HTR-8/SVneo (cell line): ENCODE measurements at places on chromosomes 2 and 18.

DNA sequence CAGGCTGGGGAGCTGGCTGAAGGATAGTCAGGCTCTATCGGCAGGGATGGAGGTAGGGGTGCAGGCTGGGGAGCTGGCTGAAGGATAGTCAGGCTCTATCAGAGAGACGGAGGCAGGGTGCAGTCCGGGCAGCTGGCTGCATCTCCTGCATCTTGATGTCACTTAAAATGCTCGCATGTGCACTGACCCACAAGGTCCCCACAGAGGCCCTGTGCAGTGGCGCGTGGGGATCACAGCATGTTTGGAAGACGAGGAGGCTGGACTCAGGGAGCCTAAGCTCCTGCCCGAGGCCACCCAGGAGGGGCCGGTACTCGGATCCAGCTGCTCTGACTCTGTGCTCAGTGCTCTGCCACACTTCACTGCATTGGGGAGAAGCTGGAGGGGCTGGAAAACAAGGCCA, 189.0 kb upstream of the HDAC4 start:
- DNase-seq: no peak

- DNase-seq: no peak
These were observed 202.3 kb downstream of the MYCN start for GRCh38 chr2:16142383-16143361.

DNA sequence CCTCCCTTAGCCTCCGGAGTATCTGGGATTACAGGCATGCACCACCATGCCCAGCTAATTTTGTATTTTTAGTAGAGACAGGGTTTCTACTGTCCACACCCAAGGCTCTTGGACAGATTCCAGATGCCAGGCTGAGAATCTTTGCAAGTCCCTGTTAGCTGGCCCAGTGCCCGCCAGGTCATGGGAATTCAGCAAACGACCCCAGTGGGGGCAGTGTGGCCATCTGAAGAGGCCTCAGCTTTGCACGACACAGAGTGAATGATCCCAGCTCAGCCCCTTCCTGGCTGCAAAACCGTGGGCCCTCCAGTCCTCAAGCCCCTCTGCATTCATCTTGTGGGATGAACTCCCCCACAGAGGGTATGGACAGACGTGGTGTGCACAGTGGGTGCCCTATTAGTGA, 179.5 kb upstream of the ID2 start:
- no peak for DNase-seq

DNA sequence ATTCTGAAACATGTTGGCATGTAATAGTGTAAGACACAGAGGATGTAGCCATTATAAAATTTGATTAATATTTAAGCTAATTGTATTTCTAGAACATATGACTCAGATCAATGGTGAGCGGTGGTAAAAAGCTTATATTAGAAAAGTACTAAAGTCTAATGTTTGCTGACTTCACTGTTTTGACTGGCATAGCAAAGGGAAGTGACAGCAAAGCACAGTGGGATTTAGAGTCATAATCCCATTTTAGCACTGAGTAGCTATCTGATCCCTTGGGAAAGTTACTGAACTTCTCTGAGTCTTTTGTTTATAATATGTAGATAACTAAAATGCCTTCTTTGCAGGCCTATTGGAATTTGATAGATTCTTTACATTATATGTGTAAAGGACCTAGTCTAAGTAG, 60.4 kb downstream of the KIAA1328 start:
- DNase-seq: no peak

GRCh38 chr2:174027956-174028355, 62.8 kb upstream of the SP3 start:
- DNase-seq: no peak

DNA sequence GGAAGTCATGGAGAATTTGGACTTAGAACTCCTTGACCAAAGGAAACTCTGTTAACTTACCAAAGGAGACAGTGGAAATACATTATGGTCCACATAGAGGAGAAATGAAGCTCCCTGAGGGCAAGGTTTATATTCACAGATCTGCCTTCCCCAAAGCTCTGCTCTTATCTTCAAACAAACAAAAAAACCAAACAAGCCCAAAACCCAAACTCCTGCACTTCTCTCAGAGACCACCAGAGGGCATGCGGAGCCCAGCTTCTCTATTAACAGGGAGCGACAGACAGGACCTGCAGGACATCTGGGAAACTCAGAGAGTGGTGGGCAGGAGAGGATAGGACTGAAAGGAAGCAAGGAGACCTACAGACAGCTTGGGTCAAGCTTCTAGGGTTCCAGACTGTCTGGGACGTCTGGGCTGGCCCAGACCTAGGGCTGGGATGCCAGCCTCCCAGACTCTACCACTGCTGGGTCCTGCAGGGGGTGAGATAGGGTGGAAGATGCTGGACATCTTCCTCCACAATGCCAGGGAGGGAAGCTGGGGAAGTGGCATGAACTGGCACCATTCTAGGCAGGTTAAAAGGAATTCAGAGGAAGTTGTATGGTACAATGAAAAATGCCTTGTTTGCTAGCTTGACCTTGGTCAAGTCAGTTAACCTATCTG, 4.0 kb upstream of the WNT10A start:
- peak; percentile 83 for DNase-seq

- no peak for DNase-seq
These were observed 33.6 kb downstream of the SCTR start for GRCh38 chr2:119490653-119491195.
